ENCODE measurements at places on chromosomes 5 and 9.
A peak's percentile ranks its signal among the peaks of the same experiment; 100 is the strongest.

DNA sequence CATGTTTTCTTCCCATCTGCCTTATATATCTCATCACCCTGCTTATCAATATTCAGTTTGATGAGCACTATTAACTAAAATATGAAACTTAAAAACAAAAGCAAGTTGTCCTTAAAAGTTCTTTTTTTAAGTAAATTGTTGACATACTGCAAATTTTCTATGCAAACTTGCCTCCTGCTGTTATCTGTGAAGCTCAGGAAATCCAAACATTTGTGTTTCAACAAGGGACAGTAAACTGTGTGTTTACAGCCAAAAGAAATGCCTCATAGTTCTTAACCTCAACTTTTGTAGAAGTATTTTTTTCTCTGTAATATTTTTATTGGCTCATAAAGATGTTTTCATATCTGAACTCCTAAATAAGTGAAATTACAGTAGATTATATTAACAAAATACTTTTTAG lies 7.7 kb upstream of the TTC23L start:
- no peak for DNase-seq

DNA sequence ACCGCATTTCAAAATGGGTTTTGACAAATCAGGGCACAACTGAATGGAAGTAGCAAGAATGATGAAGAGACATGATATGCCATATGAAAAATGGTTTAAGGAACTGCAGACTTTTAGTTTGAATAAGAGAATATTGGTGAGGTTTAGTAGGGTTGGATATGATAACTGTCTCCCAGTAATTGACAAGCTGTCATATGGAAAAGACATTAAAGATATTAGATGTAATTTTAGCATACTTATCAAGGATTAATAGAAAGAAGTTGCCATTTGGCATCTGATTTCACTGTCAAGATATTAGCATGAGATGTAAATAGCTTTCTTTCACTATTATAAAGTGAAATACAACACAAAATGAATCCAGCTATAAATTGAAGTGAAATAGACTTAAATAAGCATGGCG lies 169.0 kb upstream of the MPDZ start:
- no peak for DNase-seq

DNA sequence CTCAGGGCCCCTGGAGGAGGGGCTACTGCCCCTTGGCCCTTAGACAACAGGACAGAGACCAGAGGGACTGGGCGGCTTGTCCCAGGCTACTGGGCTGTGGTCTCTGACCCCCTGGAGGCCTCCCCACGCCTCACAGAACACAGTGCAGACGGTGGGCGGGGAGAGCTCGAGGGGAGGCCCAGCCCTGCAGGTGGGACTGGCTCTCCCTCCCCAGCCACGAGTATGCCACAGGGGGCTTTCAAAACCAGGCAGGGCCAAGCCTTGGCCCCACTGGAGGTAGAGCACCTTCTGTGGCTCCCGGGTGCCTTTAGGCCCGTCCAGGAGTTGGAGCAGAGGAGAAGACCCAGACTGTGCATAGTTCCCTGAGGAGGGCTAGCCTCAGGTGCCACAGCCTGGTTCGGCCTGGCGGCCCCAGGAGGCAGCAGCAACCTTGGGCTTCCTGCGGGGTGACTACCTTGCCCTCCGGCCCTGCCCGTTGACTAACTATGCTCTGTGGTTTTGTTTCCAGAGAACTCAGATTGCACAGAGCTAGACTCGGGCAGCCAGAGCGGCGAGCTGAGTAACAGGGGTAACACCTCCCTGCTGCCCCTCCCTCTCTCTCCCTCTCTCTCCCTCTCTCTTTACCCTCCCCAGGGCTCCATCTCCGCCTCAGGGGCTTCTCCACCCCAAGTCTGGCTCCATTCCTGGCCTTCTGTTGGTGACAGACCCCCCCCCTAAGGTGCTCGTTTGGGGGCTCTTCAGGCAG lies 15.5 kb downstream of the CARD19 start:
- DNase-seq: no peak

GRCh38 chr5:75335486-75335885 lies 1.5 kb upstream of the HMGCR start:
- DNase-seq: peak; percentile 4

GRCh38 chr9:75852746-75853145 lies 37.7 kb upstream of the PCSK5 start:
- no peak for DNase-seq

DNA sequence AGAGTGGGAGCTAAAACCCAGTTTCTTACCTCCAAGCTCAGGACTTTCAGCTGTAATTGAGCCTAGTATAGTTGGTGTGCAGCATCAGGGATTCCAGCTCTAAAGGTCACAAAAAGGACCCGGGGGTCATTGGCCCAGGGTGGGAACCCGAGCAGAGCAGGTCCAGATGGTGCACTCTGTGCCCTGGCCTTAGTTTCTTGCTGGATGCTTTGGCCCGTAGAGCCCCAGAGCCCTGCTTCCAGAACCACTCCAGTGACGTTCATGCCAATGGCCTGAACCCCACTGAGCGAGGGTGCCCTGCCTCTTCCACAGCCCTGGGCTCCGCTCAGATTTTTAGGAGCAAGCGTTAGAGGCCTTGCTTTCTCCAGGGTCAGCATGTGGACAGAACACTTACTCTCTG lies 8.2 kb downstream of the SLC22A5 start:
- no peak for DNase-seq

- DNase-seq: no peak
These were observed 142.6 kb downstream of the FAM114A2 start for GRCh38 chr5:153896117-153896516.

GRCh38 chr5:5688925-5689310 lies 266.4 kb downstream of the ICE1 start:
- no peak for DNase-seq

DNA sequence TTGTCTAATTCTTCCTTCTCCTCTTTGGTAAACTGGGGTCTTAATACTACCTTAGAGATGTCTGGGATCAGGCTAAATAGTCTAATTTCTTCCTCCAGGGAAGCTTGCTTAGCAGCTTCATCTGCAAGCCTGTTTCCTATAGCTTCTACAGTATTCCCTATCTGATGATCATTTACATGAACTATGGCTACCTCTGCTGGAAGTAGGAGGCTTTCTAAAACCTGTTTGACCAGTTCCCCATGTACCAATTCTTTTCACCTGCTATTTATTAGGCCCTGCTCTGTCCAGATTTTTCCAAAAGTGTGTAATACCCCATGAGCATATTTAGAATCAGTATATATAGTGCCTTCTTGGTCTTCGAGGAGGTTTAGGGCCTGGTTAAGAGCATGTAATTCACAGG lies 619.8 kb downstream of the HINT1 start:
- no peak for DNase-seq

DNA sequence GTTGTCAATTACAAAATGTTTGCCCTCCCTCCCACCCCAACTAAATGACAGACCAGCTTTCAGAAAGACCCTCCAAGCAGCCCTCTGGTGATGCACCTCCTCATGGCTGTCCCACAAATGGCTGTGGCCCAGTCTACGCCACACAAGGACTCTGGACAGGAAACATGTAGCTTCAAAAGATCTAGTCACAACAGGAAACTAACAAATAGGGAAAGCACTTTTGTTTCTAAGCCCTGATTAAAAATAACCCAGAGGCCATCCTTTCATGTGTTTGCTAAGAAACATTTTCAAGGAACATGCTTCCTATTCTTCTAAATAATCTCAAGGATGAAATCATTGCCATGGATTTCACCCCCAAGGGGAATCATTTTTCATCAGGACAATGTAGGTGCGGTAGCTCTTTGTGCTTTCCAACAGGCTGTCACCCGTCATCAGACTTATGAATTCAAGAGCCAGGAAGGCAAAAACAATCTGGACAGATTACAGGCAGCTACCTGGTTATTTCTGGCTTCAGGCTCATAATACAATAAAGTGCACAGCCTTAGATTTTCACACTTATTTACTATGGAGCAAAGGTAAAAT lies 20.1 kb downstream of the PCSK1 start:
- no peak for DNase-seq

GRCh38 chr5:81140943-81141342 lies 92.2 kb upstream of the CKMT2 start:
- no peak for DNase-seq

DNA sequence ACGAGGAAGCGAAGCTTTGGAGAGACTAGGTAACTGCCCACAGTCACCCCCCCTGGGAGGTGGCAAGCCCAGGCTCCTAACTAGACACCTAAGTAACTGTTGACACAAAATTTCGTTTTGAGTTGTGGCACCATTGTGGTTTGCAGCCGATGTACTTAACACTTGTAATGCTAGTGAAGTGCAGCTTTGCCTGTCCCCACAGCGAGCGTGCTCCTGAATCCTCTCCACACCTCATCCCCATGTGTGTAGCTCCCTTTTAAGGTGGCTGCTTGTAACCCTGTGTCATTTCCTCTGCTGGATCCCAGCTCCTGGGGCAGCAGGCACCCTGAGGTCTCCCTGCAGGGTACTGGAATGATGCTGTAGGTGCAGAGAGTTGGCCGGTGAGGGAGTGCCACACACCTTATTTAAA lies 114.9 kb downstream of the TRIO start:
- no peak for DNase-seq

GRCh38 chr5:14260637-14261036 lies 117.5 kb downstream of the TRIO start:
- no peak for DNase-seq

- DNase-seq: no peak
These were observed 6.3 kb downstream of the SEC16A start for GRCh38 chr9:136476369-136477150.

- DNase-seq: no peak
These were observed 5.8 kb upstream of the ACTBL2 start for GRCh38 chr5:57488215-57488955.

DNA sequence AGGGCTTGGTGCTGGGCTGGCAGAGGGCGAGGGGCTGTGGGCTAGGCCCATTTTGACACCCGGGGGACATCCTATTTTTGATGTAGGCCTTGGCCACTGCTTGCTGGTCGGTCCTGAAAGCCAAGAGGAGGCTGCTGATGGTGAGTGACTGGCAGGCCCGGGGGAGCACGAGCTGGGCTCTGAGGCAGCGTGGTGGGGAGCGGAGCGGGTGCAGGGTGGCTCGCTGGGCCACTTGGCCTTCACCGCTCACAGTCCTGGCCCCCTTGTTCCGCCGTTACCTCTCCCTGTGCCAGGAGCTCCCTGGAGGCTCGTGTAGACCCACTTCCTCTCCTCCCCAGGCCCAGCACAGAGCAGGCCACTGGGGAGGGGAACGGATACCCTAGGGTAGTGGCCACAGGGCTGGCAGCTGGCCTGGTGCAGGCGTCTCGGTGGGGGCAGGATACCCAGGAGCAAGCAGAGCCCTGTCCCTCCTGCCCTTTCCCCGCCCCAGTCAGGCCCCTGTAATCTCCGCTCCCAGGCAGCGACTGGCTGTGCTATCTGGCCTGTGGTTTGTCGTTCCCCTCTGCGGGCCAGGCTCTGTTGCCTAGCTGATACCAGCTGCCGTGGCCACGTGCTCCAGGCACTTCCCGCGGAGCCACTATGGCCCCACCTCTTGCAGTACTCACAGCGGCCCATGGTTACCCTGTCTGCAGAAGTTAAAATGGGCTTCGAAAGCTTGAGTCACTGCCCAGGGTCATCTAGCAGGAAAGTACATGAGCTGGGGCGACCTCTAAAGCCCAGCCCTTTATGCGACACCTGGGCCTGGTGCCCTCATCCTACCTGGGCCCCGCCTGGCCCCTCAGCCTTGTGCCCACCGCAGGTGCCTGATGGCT lies 11.7 kb upstream of the DOLPP1 start:
- no peak for DNase-seq

Data from NCI-H1436 (cell line).